ENCODE measurements at places on chromosomes 7 and 10.

GRCh38 chr7:155009570-155010157 is 6.7 kb upstream of the PAXIP1 start:
- DNase-seq, result no peak

- peak; percentile 71 for DNase-seq
Observed at GRCh38 chr10:127392351-127393235, 156.5 kb upstream of the NPS start.

GRCh38 chr7:42991913-42992591 is 59.9 kb downstream of the MRPL32 start:
- no peak for DNase-seq

- no peak for DNase-seq
Observed at GRCh38 chr7:24609059-24609458, 35.8 kb downstream of the PALS2 start.

DNA sequence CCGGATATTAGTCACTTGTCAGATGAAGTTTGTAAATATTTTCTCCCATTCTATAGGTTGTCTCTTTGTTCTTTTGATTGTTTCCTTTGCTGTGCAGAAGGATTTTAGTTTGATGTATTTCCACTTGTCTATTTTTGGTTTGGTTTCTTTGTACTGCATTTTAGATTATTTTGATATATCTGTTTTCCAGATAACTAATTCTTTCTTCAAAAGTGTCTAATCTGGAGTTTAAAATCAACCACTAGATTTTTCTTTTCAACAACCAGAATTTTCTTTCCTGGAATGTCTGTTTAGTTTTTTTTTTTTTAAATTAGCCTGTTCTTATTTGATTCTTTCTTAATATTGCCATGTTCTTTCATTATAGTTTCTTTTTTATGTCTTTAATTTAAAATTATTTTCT is 116.8 kb upstream of the INHBA start:
- DNase-seq, result no peak

DNA sequence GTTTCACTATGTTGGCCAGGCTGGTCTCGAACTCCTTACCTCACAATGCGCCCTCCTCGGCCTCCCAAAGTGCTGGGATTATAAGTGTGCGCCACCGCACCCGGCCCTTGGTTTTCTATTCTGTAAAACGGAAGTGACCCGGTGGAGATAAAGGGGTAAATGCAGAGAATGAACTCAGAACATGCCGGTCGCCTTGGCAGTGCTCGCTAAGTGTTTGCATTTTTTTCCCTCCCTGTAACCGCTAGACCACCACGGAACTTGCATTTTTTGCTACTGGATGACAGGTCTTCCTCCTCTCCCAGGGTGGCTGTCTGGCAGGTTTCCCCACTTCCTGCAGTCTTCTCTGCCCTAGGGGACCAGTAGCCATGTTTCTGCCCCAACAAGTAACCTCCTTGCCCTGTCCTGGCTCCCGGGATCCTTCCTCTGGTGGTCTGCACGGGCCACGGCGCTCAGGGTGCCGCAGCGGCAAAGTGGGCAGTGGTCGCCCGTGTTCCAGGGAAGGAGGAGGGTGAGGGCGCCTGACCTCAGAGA is 18.8 kb upstream of the GNA12 start:
- DNase-seq, result peak; percentile 68

- no peak for DNase-seq
Observed at GRCh38 chr7:46152696-46153095, 231.6 kb upstream of the IGFBP3 start.

GRCh38 chr10:5843686-5844344 is 30.6 kb upstream of the GDI2 start:
- no peak for DNase-seq

- DNase-seq, result no peak
Observed at GRCh38 chr7:98569691-98570337, 47.3 kb upstream of the NPTX2 start.

- no peak for DNase-seq
Observed at GRCh38 chr7:121023194-121023593, 34.7 kb downstream of the CPED1 start.

DNA sequence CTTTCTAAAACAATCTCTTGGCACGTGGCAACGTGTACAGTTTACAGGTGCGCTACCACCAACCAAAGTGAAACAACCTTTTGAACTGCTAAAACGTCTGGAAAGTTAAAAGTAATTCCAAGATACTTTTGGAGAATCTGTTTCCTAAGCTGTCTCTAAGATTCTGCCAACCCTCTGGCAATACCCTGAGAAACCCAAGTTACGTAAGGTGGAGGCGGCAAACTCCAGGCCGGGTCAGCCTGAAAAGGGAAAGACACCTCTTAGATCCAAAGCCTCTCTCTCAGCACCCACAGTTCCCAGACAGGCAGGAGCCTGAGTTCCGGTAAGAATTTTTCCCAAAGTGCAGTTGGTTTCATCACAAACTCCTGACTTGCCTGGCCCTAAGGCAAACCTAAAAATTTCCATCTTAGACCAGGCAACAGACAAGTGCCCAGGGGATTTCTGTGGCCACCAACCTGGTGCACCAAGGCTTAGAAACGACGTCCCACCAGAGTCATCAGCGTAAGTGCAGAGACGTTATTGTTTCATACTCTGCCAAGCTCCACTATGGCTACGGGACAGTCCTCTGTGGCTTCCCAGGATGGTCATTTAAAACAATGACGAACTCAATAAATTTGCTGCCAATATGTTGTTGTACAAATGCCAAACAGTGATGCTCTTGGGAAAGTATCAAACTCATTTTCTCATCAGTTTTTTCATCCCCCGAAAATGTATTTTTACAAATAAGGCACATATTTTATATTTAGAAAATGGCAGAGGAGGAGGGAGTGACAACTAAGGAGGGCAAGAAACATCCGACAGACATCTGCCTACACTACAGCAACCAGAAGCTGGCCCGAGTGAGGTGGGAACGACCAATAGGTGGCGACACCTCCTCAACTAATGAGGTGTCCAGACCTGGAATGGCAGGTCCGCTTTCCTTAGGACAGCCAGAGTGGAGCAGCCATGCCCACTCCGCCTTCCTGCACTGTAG is 205.8 kb upstream of the FRMD4A start:
- peak; percentile 80 for DNase-seq

DNA sequence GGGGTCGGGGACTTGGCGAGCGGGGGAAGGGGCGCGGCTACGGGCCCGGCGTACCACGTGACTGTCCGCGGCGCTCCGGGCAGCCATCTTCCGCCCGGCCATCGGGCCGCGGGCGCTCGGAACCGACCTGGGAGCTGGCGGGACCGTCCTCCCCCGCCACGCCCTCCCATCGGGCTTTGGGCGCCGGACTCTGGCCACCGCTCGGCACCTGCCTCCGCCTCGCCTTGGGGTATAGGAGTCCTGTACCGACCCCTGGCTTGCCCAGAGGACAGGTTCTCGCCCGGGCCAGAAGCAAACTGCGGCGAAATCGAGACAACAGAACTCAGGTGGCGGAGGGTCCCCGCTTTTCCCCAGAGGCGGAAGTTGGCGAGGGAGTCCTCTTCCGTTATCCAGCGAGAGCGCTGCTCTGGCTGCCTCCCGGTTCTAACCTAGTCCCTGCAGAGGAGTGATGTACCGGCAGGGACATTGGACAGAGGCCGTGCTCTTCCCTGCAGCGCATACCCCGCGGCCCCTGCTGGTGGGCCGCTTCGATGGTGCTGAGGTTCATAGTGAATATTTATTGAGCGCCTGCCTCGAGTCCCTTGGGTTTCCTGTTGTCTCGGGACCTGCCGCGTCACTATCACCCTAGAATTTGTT is 1.2 kb upstream of the SGMS1 start:
- DNase-seq, result peak; percentile 85

GRCh38 chr10:31000071-31000782 is 31.4 kb downstream of the ZNF438 start:
- DNase-seq, result no peak

- no peak for DNase-seq
Observed at GRCh38 chr7:129843365-129843898, 109.3 kb downstream of the UBE2H start.

GRCh38 chr10:132558516-132559413 is 21.2 kb downstream of the INPP5A start:
- no peak for DNase-seq

- DNase-seq, result no peak
Observed at GRCh38 chr7:27219821-27220220, 19.9 kb upstream of the HOXA13 start.

DNA sequence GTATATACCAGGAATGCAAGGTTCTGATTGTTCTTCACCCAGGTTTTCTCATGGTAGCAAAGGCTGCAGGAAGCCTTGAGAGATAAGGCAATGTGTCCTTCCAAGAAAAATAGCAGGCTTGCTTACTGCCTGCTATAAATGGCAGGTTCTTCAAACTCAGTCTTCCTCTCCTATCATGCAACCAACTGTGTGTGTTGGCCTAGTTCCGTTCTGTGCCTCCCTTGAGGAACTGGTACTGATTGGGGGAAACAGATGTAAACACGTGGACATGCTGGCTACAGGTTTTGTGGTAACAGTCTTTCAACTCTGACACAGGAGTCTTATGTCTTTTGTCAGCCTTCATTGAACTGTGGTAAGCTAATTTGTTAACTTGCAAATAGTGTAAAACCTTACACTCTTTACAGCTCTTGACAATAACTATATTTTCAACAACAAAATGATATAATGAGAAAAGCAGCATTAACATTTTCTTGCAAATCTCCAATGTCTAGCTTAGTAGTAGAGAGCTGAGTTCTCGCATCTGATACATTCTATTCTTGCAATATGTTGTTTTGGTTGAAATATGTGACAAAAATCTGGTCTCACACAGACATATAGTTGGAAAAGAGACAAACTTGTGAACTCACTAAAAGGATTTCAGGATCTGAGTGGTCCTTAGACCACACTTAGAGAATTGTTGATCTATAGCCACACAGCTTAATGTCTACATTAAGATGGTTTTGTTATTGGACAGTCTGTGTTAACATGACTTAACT is 54.7 kb upstream of the LSM8 start:
- DNase-seq, result no peak

DNA sequence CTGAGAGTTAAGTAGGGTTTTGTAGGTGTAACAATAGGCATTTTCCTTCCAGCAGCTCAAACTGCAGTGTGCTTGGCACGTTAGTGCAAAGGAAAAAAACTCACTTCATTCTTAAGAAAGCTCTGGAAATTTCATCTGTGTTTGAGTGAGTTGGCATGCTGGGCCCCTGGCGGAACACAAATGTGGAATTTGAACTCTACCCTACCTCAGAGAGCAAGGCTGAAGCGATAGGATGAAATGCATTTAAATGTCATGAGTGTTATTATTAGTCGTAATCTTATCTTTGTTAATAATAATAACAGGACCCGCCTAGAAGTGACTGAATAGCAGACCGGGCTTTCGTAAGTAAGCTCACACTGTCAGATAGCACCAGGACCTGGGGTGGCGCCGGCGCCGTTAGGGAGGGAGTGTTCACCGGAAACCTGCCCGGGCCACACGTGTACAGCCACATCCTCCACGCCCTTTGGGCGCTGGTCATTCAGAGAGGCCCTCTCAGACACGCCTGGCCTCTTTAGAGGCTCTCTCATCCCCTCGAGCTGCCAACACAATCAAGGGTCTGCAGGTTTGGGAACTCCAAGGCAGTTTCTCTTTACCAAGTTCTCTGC is 63.5 kb downstream of the GRK5 start:
- DNase-seq, result peak; percentile 90

GRCh38 chr10:29545122-29545521 is 89.6 kb downstream of the SVIL start:
- DNase-seq, result no peak

GRCh38 chr7:13333371-13333770 is 645.9 kb downstream of the ARL4A start:
- no peak for DNase-seq

GRCh38 chr7:108010377-108010776 is 7.4 kb upstream of the LAMB1 start:
- DNase-seq, result no peak

DNA sequence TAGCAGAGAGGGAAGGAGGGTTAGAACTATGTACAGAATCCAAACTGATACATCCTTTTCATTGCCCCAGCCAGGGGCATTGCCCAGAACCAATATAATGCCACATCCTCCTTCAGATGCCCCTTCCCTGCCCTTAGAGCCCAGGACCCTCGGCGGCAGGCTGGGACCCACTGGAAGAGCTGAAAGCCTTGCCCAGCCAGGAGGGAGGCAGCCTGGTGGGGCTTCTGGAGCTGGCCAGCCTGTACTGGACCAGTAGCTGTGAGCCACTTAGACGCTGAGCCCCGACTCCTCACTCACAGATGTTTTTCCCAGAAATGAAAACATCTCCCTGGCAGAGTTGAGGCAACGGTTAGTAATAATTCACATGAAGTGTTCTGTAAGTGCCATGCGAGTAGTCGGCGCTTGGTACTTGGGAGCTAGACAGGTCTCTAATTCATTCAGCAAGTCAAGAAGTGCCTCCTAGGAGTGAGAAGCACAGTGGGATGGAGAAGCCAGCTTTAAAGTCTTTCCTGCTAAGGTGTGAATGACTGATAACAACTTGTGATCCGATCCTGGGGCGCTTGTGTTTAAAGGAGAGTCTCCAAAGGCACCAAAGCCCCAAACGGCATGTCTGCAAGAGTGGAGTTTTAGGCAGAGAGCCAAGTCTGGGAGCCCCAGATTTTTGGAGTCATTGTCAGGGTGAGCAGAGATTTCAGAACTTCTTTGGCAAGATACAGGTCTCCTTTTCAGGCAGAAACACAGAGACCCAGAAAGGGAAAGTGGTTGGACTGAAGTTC is 9.8 kb downstream of the VSIR start:
- DNase-seq, result no peak
